Activated CD8-positive, alpha-beta T cell treated with anti-CD3 and anti-CD28 coated beads for 36 hours (primary cell): ENCODE measurements at places on chromosomes 5 and 9.
A peak's percentile ranks its signal among the peaks of the same experiment; 100 is the strongest.

GRCh38 chr5:132065351-132065937 is 5.0 kb downstream of the IL3 start:
- peak; percentile 80 for DNase-seq

- no peak for DNase-seq
Observed at GRCh38 chr9:128577206-128577605, 24.8 kb downstream of the SPTAN1 start.

- DNase-seq = no peak
Observed at GRCh38 chr9:93013856-93014582, 44.5 kb upstream of the SUSD3 start.

DNA sequence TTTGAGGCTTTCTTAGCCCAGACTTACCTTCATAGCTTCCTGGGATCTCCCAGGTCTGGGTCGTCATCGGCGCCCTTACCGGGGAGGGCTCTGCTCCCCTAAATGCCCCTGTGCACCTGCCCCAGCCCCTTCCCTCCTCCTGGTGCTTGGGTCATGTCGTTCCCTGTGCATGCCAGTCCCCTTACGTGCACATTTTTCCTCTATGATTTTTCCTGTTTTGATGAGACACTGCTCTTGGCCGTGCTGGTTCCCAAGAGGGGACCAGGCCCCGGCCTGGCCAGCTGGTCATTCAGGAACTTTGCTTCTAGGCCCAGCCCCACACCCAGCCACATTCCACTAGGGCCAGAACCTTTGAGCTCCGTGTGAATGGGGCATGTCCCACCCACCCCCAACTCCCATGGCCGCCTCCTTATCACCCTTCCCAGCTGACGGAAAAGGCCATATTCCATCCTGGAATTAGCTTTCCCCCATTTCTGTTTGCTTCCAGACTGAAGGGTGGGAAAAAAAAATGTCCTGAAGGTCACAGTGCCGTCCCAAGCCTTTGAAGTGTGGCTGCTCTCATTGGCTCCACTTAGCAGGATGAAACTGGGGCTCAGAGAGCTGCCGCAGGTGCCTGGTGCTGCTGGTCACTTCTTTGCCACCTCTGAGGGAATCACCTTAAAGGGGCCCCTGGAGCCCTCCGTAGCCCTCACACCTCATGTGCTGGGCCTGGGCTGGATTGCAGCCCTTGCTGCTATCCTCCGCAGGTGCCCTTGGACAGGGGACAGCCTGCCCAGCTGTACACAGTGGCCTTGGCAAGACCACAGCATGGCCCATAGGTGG is 25.1 kb downstream of the ERGIC1 start:
- DNase-seq = no peak

- DNase-seq = no peak
Observed at GRCh38 chr5:55601204-55601618, 66.4 kb upstream of the PLPP1 start.

- no peak for DNase-seq
Observed at GRCh38 chr5:18984559-18985080, 1003.4 kb downstream of the CDH18 start.

- DNase-seq = no peak
Observed at GRCh38 chr9:89657295-89657694, 52.5 kb downstream of the GADD45G start.

- DNase-seq = no peak
Observed at GRCh38 chr5:68499987-68500386, 284.4 kb downstream of the PIK3R1 start.

GRCh38 chr9:84447305-84447704 is 106.7 kb upstream of the SLC28A3 start:
- no peak for DNase-seq

DNA sequence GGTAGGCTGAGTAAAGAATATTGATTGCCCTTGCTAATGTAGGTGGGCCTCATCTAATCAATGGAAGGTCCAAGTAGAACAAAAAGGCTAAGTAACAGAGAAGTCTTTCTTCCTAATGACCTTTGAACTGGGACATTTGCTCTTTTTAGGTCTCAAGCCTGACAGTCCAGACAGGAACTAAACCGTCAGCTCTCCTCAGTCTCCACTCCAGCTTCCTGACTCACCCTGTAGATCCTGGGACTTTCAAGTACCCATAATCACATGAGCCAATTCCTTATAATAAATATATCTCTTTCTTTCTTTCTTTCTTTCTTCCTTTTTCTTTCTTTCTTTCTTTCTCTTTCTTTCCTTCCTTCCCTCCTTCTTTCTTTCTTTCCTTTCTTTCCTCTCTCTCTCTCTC is 479.5 kb upstream of the PAPPA start:
- DNase-seq = no peak

- no peak for DNase-seq
Observed at GRCh38 chr9:27474305-27474704, 49.8 kb upstream of the IFNK start.

GRCh38 chr9:87263291-87263690 is 234.4 kb upstream of the DAPK1 start:
- no peak for DNase-seq

- peak; percentile 13 for DNase-seq
Observed at GRCh38 chr5:66223637-66224036, 79.5 kb downstream of the SREK1 start.

DNA sequence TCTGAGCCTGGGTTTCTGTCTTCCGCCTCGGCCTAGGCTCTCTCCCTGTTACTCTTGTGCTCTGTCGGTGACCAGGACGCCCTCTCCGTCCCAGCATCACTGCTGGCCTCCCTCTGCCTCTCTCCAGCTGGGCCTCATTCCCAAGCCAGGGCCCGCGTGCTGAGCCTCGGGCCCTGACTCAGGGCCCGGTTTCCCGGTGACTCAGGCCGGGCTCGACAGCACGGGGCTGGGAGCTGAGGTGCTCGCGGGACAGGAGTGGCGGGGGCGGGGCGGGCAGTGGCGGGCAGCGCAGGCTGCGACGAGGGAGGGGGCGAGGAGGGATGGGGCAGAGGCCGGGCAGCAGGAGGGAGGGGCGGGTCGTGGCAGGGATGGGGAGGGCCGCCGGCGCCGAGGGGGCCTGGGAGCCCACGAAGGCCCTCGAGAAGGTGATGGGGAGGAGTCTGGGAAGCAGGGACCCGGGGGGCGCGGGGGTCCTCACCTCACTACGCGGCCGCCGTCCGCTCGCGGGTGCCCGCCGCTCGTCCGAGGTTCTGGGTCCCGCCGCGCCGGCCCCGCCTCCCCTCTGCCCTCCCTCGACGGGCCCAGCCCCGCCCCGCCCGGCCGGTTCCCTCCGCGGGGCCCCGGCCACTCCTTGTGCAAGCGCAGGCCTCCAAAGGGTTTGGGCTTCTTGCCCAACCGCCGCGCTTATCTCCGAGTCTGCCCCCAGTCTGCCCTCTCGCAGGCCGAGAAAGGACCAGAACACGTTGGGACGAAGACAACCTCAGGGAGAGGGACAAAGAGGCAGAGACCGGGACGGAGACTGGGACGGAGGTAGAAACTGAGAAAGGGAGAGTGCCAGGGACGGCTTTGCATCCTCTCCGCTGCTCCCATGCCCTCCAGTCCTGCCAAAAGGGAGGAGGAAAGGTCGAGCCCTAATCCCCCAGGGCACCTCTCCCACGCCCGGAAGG is at the start of gene ARAP3:
ARAP3 (minus strand) TSS at position 536 of the 947 bp plus-strand sequence. CDS start 1,744 bp downstream, outside the sequence.
- peak; percentile 54 for DNase-seq

DNA sequence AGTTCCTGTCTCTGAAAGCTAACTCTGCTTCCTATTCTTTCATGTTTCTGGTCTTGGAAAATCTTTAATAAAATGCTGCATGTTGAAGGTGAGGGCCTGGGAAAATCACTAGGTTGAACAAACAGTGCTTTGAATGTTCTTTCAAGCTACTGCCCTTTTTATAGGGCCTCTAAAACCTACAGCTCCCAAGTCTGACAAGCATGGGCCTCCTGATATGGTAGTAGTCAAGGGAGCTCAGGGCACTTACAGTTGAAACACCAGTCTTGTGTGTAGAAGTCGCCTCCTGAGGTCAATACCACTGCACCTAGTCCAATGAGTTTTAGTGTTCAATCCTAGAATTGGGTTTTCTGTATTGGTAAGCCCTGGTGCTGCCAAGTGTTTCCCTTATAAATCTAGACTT is 20.5 kb downstream of the VLDLR start:
- no peak for DNase-seq

GRCh38 chr9:94921092-94921471 is 194.6 kb downstream of the AOPEP start:
- no peak for DNase-seq

GRCh38 chr9:109843641-109844040 is 63.6 kb downstream of the PALM2AKAP2 start:
- no peak for DNase-seq

DNA sequence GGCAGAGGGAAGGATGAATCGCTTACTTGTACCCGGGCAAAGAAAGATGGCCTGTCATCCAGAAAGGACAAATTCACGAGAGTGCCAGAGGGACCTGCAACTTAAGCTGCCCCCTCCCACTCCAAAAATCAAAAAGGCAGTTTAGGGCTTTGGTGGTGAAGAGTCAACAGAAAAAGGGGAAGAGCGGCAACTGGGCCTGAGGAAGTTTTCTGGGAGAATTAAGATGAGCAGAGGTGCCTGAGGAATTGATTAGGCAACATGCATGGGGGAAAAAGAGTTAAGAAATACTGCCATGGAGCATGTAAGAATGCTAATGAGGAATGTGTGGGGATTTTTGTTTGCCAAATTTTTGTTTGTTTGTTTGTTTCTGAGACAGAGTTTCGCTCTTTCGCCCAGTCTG is 1.8 kb upstream of the ACTL7B start:
- no peak for DNase-seq

GRCh38 chr5:84725946-84726570 is 341.4 kb upstream of the EDIL3 start:
- DNase-seq = no peak

DNA sequence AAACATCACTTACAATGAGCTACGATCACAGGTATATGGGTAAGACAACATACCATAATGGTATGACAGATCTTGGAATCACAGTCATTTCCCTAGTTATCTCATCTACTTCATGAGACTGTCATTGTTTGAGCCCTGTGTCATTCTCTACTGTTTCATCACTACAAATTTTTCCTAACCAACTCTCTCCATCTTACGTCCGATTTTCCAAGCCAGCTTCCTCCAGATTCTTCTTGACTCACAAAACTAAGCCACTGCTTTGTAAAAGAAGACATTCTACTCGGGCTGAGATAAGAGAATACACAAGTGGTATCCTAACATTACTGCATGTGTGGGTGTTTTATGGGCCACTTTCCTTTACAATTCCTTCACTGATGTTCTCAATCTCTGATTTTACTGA is 49.6 kb downstream of the SERINC5 start:
- DNase-seq = no peak

GRCh38 chr9:126510564-126510963 is 103.2 kb upstream of the LMX1B start:
- no peak for DNase-seq

DNA sequence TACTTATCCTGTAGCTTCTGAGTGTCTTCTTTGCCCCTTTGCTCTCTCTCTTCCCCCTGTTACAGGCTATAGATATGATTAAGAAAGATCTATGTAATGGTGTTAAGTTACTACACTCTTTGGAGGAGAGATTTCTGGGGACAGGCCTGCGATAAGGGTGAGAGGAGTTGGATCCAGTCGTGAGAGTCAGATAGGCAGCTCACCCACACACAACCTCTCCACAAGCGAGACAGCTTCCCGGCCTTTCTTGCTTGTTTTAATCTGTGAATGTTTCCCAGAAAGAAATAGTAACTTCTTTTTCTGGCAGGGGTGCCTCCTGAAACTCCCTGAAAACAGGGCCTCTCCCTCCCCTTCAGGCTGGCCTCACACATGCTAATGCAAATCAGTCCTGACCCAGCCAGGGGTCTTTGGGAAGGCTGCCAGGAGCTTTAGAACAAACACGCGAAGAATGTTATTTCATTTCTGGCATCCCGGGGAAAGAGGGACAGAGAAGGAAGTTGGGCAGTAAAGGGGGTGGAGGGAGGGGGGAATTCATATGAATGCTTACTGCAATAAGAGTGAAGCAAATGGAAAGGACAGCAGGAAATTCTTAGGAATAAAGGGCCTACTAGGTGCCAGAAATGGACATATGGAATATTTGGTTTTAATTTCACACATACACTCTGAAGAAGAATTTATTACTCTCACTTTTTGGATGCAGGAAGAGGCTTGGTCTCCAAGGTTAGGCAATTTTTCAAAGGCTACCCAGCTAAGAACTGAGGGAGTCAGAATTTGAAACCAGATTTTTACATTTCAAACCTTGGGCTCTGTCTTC is 215.8 kb upstream of the TRIM32 start:
- no peak for DNase-seq

DNA sequence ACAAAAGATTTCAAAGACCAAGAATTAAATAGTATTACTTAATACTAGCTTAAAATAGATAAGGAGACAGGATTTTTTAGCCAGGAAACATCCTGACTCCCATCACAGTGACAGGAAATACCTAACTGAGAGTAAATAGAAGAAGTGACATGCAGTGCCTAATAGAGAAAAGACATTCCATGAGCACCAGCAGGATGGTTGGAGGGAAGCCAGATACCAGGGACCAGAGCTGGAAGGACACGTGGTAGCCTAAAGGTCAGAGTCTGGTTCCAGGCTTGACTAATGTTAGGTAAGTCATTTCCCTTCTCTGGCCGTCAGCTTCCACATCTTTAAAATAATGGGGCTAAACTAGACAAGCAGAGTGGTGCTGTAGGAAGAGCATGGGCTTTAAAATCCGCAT is 41.6 kb downstream of the CDK5RAP2 start:
- DNase-seq = no peak

DNA sequence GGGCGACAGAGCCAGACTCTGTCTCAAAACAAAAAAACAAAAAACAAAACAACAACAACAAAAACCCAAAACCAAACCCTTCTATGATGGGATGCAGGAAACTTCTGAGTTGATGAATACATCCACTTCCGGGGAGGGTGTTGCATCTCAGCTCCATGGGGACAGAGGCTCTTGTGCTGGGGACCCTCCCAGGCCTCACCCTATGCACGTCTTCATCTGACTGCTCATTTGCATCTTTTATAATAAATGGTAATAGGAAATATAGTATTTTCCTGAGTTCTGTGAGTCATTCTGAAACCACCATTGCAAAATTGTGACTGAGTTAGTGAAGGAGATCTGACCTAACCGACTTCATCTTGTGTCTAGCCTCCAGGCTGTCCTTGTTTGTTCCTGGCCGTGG is 109.5 kb upstream of the SLC28A3 start:
- no peak for DNase-seq

DNA sequence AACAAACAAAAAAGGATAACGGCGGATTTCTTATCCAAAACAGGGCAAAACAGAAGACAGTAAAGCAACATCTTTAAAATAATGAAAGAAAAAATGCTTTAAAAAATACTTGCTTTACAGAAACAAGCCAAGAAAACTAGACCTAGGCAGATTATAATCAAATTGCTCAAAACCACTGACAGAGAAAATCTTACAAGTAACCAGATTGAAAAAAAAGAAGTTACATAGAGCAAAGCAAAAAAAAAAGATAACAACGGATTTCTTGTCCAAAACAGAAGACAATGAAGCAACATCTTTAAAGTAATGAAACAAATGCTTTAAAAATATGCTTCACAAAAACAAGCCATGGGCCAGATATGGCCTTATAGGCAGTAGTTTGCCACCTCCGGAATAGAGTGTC is 51.1 kb downstream of the RICTOR start:
- no peak for DNase-seq

GRCh38 chr9:137750566-137750965 is 127.0 kb upstream of the CACNA1B start:
- no peak for DNase-seq

- no peak for DNase-seq
Observed at GRCh38 chr5:90406466-90406865, 3.1 kb downstream of the CETN3 start.

- DNase-seq = no peak
Observed at GRCh38 chr5:38341641-38342040, 83.3 kb downstream of the EGFLAM start.
